Glomerular endothelial cell (primary cell): ENCODE measurements at places on chromosomes 5 and 9.

- DNase-seq, result no peak
Observed at GRCh38 chr5:173495225-173495904, 121.1 kb downstream of the BOD1 start.

DNA sequence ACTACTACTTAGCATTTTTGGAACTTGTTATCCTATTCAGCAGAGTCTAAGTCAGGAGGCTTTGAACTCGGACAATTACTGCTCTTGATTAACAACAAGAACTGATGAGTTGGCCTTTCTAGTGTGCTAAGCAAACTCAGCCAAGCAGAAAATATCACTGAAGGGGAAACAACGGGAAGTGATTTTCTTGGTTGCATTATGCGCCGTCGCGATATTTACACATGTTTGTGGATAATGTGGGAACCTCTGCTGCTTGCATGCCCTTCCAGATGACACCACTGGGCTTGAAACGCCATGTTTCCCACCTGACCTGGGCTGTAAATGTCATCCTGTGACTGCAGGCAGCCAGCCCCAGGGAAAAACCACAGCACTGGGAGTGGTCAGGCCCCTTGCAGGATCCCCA is 205.5 kb downstream of the PAX5 start:
- DNase-seq, result no peak

DNA sequence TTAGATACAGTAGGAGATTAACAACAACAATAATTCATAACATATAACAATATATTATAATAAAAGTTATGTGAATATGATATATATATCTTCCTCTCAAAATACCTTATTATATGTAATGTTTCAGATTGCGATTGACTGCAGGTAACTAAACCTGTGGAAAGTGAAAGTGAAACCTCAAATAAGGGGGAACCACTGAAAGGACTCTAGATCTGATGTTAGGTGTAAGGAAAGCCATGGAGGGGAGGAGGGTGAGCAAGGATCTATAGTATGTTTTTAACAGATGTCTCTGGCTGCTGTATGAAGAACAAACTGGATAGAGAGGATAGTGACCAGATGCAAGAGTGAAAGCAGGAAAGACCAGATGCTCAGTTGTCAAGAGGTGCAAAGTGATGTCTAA is 5.8 kb upstream of the FSTL4 start:
- no peak for DNase-seq

DNA sequence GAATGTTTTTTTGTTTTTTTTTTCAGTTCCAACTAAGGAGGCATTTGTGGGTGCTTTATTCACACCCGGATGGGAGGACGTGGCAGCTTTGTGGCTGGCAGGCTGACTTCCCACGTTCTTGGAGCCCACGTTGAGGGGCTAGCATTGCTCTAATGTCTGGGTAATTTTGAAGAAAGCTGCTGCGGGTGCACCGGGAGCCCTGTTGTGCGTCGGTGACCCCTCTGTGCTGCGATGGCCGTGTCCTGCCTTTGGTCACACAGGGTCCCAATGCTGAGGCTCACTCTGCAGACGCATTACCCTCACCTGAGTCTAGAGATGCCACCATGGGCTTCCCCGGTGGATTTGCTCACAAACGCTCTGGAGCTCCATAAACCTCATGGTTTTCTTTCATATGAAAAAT is 34.2 kb downstream of the NDUFS6 start:
- DNase-seq, result no peak

DNA sequence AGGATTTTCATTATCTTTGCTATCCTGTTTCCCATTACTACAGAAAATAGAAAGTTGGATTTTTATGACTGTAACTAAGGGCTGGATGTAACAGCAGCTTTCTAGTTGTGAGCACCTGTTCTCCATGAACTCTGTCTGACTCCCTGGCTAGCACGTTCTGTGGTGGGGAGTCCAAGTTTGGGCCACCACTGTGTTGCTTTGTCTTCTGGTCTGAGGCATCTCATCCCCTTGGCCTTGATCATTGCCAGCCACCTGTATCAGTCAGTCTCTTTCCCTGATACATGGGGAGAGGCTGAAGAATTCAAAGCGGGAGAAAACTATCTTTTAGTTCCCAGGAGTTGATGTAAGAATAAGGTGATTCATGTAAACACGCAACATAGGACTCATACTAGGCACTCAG is 33.4 kb downstream of the WDR70 start:
- no peak for DNase-seq

DNA sequence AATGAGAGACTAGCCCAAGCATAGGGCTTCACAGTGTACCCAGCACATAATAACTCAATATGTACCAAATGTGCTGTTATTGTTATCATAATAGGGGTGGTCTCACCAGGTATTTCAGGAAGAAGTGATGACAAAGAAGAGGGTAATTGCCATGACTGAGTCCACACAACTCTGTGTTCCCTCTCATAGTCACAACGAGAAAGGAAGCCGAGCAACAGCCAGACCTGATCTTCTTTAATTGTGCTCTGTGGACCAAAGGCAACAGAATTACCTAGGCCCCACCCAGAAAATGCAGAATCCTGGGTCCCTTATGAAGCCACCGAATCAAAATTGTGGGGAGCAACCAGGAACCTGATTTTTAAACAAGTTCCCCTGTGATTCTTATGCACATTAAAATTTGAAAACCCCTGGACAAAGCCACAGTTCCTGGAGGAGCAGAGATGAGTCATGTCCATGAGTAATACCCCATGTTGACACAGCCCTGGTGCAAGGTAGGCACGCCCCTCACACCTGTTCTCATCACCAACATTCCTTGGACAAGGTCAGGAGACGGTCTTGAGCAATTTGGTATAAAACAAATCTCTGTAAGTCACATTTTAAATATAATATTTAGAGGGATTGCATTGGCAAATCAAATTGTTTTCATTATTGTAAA is 5.2 kb downstream of the FGF1 start:
- DNase-seq, result no peak

- peak; percentile 10 for DNase-seq
Observed at GRCh38 chr5:56409331-56410190, 176.4 kb upstream of the ANKRD55 start.

- no peak for DNase-seq
Observed at GRCh38 chr5:122273696-122274095, 38.3 kb upstream of the SNCAIP start.

DNA sequence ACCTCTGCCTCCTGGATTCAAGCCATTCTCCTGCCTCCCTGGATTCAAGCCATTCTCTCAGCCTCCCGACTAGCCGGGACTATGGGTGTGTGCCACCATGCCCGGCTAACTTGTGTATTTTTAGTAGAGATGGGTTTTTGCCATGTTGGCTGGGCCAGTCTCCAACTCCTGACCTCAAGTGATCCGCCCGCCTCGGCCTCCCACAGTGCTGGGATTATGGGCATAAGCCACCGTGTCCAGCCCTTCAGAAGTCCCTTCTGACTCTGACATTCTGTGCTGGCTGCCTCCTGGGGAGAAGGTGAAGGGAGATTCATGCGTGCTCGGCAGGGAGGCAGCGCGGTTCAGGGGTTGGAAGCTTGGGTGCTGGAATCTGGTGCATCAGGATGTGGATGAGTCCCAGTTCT is 28.8 kb downstream of the PRRX2 start:
- no peak for DNase-seq

- no peak for DNase-seq
Observed at GRCh38 chr9:7324152-7324598, 475.4 kb downstream of the DMAC1 start.

DNA sequence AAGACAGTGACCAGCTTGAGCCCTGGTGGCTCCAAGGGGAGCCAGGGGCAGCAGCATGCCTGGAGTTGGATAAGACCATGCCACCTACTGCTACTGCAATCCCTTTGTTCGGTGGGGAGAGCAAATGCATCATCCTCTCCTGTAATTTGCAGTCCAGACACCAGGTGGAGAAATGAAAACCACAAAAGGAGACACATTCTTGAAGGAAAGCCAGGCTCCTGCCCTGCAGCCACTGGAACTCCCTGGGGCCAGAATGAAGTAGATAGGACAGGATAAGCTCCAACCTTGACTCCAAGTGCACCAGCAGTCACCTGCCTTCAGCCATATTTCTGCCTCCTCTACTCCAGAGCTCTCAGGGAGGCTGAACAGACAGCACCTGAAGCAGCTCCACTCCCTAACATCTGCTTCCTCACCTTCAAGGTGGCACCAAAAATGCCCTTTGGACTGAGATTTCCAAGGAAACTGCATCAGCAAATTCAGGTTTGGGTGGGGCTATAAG is 65.1 kb upstream of the IQGAP2 start:
- peak; percentile 5 for DNase-seq

GRCh38 chr5:54909911-54910870 is 75.2 kb downstream of the ESM1 start:
- DNase-seq, result peak; percentile 22

GRCh38 chr5:157444224-157444623 is 15.8 kb upstream of the NIPAL4 start:
- DNase-seq, result no peak

- no peak for DNase-seq
Observed at GRCh38 chr5:34844999-34845398, 6.0 kb downstream of the TTC23L start.

DNA sequence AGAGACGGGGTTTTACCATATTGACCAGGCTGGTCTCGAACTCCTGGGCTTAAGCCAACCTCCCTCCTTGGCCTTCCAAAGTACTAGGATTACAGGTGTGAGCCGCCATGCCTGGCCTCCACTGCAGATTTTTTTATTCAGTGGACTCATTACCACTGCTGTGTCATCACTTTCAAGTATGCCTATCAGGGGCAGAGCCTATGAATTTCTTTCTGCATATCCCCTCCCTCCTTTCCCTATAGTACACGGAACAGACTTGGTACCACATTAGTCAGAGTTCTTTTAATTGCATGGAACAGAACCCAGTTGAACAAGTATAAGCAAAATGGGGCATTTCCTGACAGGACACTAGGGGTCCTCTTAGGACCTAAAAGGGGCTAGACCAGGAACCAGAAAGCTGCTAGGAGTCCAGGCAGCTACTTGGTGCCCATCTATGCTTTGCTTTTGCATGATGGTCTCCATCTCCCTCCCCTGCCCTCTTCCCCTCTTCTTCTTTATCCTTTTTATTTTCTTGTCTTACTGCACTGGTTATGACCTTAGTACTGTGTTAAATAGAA is 5.8 kb downstream of the BSPRY start:
- DNase-seq, result no peak

DNA sequence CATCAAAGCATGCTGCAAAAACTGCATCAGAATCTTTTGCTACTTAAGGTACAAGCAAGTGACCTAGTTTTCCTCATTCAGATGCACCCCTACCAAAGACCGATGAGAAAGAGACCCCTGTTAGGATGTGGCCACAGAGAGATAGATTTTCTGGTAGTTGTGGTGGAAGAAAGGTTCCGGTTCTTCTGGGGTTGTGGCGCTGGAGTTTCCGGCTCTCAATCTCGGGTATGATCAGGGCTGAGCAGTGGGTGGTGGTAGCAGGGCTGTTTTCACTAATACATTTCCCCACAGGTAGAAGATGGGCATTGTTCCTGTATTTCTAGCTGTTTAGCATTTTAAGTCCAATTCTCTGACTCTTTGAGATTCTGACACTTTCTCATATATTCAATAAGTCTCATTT is 58.4 kb downstream of the PCSK1 start:
- DNase-seq, result no peak
